ENCODE measurements at places on chromosomes 1 and 21.

GRCh38 chr1:117630423-117630998 is 24.7 kb downstream of the TENT5C start:
- no peak for DNase-seq

DNA sequence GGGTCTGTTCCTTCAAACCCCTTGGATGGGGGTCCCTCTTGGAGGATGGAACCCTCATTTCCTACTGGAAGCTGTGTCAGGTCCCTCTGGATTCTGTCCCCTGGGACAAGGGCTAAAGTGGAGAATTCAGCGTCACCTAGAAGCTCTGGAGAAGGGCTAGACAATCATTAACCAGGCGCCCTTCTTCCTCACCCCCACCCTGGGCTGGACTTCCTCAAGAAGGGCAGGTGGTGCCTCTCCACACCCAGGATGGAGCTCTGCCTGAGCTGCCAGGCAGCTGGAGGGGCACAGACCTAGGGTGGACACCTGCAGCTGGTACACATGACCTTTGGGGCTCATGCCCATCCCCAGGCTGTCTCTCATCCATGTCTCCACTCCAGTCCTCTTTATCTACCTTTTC is 3.6 kb downstream of the CELF3 start:
- no peak for DNase-seq

- DNase-seq, result no peak
These were observed 10.1 kb downstream of the VANGL2 start for GRCh38 chr1:160410406-160411005.

DNA sequence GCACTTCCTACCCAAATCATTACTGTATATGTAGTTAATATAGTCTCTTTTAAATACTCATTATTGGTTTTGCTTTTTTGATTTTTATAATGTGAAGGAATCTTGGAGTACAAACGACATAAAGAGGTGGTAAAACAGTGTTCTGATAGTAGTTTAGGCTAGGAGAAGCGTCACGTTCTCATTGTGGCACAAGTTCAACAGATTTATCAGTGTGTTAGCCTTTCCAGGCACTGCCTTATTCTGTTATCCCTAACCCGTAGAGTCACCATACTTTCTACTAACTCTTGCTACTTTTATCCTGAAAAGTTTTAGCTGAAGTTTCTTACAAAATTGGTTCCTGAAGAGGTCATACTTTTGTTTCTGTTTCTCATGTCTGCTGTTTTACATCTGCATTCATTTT is 174.6 kb upstream of the CACYBP start:
- DNase-seq, result no peak

DNA sequence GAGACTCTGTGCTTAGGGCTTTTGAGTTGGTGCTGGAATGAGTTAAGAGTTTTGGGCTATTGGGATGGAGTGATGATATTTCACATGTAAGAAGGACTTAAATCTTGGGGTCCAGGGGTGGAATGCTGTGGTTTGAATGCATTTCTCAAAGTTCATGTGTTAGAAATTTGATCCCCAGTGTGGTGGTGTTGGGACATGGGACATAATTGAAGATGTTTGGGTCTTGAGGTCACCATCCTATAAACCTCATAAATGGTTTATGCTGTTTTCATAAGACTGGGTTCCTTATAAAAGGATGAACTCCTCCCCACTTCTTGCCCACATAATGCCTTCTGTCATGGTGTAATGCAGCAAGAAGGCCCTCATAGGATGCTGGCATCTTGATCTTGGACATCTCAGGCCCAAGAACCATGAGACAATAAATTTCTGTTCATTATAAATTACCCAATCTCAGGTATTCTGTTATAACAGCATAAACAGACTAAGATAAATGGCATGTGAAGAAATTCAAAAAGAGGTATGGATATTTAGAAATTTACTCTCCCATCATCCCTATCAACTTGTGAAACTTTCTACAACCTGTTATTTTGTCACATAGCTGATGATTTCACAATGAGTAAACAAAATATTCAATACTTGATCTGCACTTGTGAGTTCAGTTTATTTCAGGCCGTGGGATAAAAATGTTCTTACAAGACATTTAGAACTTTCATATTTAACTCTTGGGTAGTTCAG is 48.0 kb upstream of the NEK7 start:
- DNase-seq, result no peak

- no peak for DNase-seq
These were observed 133.8 kb upstream of the EDN2 start for GRCh38 chr1:41618066-41618825.

DNA sequence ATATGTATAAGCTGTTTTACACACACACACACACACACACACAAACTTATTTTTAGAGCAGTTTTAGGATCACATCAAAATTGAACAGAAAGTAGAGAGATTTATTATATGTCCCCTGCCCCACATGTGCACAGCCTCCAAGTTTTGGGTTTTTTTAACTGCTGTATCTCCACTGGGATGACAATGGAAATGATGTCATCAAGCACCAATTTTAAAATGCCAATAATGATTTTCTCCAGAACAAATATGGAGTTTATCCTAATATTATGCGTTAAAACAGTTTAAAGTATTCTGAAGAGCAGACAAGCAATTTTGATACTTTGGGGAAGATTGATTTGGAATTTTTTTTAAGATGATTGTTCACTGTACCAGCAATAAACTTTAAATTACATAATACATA is 56.7 kb downstream of the GFI1 start:
- no peak for DNase-seq

- DNase-seq, result peak; percentile 81
These were observed 54.3 kb upstream of the HNRNPU start for GRCh38 chr1:244918421-244919319.
